ENCODE measurements at places on chromosomes 1 and 21.
A peak's percentile ranks its signal among the peaks of the same experiment; 100 is the strongest.

DNA sequence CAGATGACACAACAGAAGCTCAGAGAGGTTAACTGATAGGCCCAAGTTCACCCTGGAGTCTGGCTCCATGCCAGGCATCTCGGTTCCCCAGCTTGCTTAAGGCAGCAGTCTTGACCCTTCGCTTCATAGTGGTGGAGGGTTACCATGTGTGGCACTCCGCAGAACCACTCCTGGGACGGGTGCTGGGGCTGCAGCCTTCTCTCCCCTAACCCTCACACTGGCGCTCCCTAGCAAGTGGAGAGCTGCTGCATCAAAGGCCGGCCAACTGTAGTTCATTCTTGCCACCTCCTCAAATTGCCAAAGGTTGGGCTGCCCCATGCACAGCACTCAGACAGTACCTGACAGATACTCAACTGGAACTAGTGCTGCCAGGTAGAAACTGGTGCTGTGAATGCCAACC, 70.2 kb upstream of the KCND3 start:
- DNase-seq, result no peak

DNA sequence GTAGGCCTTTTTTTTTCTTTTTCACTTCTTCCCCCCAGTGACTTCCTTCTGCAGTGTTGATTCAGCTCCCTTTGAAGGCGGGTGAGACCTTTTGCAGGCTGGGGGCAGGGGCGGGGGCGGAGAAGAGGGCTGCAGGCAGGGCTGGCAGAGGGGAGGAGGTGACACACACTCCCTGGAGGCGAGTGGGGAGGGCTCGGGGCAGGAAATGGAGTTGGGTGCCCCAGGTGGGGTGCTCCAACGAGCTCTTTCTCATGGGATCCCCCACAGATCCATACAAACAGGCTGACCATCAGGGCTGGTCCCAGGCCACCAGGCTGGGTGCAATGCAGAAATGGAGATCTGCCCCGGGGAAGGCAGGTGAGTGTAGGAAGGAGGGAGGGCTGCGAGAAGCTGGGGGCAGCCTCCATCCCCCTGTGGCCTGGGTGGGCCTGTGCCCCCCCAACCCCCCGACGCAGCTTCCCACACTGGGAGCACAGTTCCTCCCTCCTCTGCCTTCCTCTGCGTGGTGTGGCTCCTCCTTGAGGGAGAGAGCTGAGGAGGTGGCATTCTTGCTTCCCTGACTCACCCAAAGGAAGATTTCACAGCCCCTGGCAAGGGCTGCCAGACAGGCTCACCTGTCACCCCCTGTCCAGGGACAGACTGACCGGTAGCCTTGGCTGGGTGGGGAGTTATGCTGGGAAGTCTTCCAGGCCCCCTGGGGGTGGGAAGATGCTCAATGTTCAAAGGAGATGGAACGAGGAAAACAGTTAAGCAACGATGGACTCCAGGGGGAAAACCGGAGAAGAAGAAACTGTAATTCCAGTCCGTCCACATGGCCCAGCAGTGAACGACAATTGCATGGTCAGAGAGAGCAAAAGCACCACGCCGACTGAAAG, 7.1 kb upstream of the ITGB2 start:
- peak; percentile 85 for DNase-seq

GRCh38 chr1:84704872-84705417, 14.7 kb upstream of the SSX2IP start:
- no peak for DNase-seq

DNA sequence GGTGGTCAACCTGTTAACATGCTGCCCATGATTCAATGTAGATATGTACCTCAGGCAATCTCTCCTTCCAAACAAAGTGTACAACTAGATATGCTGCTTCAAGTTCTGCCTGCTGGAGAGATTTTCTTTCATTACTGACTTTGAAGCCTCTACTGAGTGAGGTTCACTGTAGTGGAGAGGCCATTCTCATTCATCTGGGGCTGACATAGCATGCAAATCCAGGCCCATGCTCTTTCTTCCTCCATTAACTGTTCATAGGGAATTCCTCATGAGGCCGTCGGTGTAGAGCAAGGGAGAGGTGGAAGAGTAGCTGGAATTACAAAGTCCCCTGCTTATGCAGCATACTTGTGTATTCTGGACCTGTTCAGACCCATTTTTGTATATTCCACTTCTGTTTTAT, 38.6 kb downstream of the VANGL2 start:
- no peak for DNase-seq

GRCh38 chr1:175129182-175129581, 61.5 kb downstream of the TNN start:
- DNase-seq, result no peak

DNA sequence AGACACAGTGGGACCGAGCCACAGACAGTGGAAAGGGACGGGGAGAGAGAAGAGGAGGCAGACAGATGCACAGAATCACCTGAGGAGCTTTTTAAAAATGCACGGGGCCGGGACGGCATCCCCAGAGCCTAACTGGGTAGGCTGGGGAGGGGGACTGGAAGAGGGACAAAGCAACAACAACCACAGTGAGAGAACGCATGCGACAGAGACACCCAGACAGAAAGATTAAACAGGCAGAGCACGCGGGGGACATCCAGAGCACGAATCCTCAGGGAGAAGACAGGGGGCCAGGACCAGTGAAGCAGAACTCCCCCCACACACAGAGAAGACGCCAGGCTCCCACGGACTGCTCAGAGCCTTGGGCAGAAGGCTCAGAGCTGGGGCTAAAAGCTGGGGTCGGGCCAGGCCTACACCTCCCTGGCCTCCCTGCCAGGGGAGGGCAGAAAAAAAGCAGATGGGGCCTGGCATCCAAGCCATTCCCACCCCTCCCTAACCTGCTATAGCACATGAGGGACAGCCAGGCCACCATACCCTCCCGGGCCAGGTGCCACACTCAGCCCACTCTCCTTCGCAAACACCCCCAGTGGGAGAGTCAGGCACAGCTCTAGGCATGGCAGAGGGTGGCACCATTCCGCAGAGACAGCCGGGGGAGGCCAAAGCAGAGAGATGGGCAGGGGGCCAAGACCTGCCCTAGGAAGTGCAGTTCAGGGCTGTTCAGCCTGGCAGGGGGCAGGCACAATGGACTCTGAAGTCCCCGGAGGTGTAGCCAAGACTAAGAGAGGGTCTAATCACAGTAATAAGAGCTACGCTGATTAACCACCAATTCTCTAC, 29.8 kb upstream of the COL16A1 start:
- no peak for DNase-seq

DNA sequence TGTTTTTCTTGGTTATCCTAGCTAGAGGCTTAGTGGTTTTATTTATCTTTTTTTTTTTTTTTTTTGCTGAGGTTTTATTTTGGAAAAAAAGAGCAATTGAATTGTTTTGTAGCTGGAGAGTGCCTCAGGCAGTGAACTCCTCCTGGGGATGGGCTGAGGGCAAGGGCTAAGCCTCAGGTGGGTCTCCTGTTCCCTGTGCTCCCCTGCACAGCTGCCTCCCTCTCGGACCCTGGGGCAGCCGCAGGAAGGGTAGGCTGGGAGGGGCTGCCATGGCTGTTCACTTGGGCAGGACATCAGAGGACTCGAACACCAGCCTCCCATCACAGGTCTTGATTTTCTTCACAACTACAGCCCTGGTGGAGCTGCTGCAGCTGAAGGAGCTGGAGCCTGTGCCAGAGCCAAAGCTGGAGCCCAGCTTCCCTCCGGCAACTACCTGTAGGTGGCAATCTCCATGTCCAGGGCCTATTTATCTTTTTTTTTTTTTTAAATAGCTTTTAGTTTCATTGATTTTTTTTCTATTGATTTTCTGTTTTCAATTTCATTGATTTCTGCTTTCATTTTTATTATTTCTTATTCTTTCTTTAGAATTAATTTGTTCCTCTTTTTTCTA, 28.9 kb downstream of the LEPR start:
- DNase-seq, result no peak

- DNase-seq, result no peak
Measured at GRCh38 chr21:40052276-40052675, 185.0 kb downstream of the PCP4 start.

DNA sequence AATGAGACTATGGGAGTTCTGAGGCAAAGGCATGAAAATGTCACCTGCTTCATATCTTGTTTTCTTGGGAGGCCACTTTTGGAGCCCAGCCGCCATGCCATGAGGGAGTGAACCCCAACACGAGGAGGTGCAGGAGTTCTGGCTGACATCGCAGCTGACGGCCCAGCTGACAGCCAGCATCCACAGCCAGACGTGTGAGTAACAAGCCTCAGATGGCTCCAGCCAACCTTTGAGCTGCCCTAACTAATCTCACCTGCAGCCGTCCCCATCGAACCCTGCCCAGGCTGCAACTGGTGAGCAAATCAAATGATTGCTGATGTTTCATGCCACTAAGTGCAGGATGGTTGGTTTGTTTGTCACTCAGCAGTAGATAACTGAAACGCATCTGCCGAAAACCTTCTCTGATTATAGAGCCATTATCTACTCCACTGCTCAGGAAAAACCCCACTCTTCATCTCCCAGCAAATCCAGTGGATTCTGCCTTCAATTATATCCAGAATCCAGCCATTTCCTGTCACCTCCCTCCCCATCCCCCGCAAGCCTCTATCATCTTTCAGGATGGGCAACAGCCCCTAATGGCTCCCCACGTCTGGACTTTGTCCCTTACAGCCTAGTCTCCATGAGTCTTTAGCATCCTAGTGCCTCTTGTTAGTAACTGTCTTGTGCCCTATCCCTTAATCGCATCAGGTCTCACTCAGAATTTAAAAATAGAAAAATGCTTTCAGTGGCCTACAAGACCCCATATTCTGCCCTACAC, 18.5 kb upstream of the RAB4A start:
- DNase-seq, result no peak

- DNase-seq, result no peak
Measured at GRCh38 chr1:245184779-245185178, 30.0 kb downstream of the KIF26B start.

- no peak for DNase-seq
Measured at GRCh38 chr1:106027871-106028270, 1028.6 kb upstream of the PRMT6 start.

- no peak for DNase-seq
Measured at GRCh38 chr1:169089776-169090175, 16.7 kb upstream of the ATP1B1 start.

DNA sequence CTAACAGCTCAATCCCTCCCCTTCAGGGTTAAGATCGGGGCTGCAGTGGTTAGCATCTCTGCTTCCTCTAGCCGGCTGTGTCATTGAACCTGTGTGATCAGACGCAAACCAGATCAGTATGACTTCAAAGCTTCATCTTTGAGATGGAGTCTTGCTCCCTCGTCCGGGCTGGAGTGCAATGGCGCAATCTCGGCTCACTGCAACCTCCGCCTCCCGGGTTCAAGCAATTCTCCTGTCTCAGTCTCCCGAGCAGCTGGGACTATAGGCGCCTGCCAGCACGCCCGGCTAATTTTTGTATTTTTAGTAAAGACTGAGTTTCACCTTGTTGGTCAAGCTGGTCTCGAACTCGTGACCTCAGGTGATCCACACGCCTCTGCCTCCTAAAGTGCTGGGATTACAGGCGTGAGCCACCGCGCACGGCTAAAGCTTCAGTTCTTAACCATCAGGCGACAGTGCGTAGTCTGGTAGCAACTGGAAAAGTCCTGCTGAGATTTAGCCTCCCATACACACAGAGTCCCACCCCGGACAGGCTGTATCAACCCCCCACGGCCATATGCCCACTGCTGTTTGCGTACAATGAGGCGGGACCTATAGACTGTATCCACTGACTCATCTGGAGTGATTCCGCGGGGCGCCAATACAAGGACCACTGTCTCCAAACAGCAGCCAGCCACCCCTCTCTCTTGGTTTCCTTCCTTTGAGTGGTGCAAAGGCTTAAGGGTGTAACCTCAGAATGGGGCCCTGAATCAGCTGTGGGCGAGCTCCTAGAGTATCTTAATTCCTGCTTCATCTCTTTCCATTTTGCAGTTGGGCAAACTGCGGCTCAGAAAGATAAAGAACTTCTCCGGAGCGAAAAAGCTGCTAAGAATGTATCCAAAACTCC, 23.3 kb downstream of the CELA3A start:
- DNase-seq, result peak; percentile 60

DNA sequence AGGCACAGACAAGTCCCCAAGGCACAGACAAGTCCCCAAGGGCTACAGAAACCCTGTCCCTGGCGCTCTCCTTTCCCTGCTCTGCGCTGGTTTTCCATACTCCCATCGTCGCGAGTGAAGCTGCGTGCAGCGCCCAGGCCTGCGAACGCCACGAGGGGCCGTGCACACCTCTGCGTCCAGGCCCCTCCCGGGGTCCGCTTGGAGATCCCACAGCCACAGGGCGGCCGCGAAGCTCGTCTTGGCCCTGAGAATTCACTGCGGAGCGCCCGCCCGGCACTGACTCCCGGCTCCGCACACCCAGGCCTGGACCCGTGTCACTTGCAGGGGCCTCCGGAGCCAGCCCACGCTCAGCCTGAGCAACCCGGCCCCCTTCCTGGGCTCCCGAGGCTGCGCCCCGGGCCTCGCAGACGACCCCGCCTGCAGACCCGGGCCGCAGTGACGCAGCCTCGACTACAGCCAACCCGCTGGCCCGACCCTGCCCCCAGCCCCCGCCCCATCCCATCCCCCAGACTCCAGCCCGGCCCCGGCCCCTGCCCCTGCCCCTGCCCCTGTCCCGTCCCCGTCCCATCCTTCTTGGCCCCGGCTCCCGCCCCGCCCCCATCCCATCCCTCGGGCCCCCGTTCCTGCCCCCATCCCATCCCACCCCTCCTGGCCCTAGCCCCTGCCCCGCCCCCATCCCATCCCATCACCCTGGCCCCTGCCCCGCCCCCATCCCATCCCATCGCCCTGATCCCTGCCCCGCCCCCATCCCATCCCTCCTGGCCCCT, 841 bp downstream of the POFUT2 start:
- no peak for DNase-seq

- DNase-seq, result no peak
Measured at GRCh38 chr21:18411565-18411964, 8.0 kb upstream of the TMPRSS15 start.

GRCh38 chr1:214280386-214281020, 456 bp upstream of the SMYD2 start:
- DNase-seq, result peak; percentile 55

- no peak for DNase-seq
Measured at GRCh38 chr1:189311915-189312314, 1165.7 kb downstream of the BRINP3 start.

- DNase-seq, result no peak
Measured at GRCh38 chr1:21126324-21126723, 50.4 kb downstream of the EIF4G3 start.

DNA sequence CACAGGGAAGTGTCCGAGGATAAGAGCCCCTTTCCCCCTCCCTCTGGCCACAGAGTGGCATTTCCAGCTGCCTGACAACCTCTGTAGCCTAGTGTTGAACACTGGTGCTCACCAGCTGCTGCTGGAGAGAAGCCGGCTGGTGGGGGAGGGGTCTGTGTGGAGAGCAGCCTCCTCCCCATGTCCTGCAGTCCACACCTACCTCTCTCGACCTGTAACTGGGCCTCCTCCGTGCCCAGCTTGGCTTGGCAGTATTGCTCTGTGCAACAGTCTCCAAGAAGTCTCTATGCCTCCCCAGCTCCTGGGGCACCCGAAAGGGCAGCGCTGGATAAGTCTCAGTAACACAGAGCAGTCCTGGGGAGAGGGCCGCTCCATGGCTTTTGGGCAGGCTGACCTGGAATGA, 17.0 kb downstream of the PAPPA2 start:
- no peak for DNase-seq

GRCh38 chr1:187948170-187948794, 1119.5 kb downstream of the PLA2G4A start:
- no peak for DNase-seq

All from suppressor macrophage treated with lipopolysaccharide for 1 hour (primary cell).